ENCODE measurements at places on chromosomes 7 and 10.

DNA sequence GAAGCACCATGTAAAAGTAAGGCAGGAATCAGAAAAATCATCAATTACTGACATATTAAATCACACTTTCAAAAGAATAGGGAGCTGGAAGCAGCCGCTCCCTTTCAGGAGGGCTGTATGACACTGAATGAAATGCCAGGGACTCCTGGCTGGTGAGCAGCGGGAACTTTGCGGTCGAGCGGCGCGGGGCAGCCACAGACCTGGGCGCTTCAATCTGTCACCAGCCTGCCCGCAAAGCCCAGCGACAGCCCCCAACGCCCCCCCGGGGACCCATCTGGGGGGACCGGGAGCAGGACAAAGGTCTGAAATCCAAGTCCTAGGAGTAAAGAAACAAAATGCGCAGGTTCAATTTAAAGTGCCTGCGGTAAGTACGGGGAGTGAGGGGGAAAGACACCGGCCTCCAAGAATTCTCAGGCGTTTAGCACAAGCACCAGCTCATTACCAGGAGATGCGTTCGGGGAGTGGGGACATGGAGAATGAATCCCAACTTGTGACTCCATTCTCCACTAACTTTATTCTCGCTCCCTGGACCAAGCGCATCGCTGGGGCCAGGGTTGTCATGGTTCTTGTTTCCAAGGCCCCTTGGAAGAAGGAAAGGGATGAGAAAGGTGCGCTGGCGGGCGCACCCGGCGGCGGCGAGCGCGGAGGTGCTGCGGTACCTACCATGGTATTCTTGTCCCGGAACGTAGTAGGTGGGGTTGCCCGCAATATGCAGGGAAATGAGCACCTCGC is 824 bp downstream of the RELN start:
- peak; percentile 8 for DNase-seq

- peak; percentile 75 for DNase-seq
These were observed 166.3 kb downstream of the NEURL1 start for GRCh38 chr10:103659674-103660363.

DNA sequence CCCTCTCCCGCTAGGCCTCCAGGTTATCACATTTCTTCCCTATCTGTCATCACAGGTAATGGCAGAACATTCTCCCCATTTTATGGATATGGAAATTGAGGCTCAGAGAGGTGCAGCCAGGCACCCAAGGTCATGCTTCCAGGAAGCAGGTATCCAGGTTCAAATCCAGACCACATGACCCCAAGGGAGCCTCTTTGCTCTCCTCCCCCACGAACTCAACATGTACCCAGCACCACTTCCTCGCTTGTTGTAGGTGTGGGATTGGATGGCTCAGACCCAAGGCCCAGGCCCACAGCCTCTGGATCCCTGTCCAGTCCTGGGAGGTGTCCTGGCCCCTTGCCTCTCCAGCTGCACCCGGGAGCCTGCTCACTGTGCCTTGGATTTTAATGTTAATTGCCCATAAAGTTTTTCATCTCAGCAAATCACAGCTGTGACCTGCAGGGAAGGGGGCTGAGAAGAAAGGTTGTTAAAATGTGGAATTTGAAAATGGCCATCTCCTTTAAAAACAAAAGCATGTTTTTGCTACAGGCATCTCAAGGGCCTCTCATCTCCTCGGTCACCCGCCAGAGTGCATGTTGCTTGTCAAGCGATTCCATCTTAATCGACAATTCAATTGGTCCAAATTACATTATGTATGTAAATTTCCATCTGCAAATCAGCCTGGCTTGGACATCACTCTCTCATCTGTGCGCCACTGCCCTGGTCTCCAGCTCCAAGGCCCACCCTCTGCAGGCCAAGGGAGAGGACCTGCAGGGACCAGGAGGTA is 205.4 kb upstream of the ZMIZ1 start:
- DNase-seq = no peak

DNA sequence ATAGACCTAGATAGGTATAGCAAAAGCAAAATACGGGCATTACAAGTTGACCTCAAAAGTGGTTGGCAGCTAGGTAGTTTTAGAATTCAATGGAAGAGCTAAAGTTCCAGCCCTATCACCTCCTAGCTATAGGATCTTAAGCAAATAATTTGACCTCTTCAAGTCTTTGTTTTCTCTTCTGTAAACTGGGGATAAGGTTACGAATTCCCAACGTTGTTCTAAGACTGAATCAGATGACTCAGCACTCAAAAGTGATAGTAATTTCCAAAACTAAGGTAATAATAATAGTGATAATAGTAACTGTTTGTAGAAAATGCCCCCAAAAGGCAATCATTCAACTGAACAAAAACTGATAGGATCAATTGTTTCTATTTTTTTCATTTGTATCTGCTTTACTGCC is 445.2 kb downstream of the KCNMA1 start:
- DNase-seq = no peak

GRCh38 chr7:33776788-33777187 is 128.6 kb upstream of the BMPER start:
- DNase-seq = no peak

DNA sequence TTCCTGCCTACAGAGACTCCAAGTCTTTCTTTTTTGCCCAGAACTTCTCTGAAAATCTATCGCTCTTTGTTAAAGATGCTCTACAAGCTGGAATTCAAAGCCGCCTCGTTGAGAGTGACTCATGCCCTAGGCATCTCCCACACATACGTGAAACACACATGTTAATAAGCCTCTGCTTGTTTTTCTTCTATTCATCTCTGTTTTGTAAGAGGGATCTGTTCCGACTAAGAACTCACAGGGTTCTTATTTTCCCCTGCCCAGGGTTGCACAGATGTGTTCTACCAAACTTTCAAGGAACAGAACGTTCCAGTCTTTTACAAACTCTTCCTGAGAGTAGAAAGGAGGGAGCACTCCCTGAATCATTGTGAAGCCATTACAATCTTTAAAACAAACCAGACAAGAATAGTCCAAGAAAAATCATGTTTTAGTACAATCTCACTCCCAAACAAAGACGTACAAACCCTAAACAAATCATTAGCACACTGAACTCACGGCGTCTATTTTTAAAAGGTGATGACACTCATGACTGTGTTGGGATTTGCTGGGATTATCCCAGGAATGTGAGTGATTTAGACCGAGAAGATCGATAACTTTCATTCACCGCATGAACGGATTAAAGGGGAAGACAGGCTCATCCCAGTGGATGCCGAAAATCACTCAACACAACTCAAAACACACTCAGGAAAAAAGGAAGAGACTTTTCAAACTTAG is 55.3 kb upstream of the INPP5A start:
- peak; percentile 44 for DNase-seq

DNA sequence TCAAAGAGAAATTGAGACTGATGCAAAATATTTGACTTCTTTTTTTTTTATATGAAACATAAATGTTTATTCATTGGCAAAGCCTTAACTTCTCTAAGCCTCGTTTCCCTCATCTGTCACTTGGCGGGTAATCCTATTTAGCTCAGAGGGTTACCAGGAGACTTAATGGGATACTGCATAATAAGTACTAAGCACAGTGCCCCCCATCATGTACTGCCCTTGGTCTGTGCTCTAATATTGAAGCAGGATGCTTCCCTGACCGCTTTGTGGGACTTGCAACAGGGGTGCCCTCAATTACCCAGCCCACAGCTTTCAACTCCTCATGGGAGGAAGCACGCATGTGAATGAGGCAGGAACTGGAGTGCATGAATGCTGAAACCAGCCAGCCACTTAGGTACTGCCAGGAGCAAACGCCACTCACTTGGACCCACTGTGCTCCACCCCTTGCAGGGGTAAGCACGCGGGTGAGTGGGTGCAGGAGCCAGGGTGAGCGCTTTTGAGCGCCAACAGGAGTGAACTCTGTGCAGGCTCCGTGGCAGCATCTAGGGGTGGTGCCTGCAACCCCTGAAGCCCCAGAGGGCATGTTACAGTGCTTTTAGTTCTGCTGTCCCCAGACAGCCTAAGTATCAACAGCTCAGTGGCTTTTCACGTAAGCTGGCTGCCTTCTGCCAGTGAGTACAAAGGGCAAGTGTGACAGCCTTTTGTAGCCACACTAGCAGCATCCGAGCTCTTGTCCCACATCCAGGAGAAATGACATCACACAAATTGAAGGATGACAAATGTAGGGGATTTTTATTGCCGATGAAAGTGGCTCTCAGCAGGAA is 209.8 kb upstream of the C7orf33 start:
- DNase-seq = peak; percentile 4

GRCh38 chr10:51029172-51029641 is 45.1 kb upstream of the PRKG1 start:
- no peak for DNase-seq

DNA sequence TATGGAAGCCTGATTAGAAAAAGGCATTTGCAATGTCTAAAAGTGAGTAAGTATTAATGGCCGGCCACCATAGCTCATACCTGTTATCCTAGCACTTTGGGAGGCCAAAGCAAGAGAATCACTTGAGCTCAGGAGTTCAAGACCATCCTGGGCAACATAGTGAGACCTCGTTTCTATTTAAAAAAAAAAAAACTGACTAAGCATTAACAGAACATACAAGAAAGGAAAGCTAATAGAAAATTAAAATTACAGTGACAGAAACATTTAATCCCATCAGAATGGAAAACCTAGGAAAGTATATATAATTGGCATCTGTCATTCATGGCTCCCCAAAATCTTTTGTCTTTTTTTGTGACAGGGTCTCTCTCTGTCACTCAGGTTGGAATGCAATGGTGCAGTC is 55.9 kb downstream of the AOC1 start:
- no peak for DNase-seq

DNA sequence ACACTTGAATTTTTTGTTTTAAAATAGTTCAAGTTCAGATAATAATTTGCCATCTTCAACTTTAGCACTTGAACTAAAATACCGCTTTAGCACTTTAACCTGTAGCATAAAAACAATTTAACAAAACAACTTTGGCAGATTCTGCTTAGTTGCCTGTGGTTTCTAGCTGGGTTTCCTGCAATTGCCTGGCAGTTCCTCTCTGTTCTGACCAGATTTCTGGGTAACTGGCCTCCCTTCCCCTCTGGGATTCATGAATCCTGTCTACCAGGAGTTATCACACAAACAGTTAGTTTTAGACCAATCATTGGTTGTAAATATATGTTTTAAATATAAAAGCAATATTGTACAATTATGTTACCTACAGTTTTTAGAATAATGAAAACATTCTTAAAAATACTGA is 89.8 kb upstream of the HDAC9 start:
- no peak for DNase-seq

DNA sequence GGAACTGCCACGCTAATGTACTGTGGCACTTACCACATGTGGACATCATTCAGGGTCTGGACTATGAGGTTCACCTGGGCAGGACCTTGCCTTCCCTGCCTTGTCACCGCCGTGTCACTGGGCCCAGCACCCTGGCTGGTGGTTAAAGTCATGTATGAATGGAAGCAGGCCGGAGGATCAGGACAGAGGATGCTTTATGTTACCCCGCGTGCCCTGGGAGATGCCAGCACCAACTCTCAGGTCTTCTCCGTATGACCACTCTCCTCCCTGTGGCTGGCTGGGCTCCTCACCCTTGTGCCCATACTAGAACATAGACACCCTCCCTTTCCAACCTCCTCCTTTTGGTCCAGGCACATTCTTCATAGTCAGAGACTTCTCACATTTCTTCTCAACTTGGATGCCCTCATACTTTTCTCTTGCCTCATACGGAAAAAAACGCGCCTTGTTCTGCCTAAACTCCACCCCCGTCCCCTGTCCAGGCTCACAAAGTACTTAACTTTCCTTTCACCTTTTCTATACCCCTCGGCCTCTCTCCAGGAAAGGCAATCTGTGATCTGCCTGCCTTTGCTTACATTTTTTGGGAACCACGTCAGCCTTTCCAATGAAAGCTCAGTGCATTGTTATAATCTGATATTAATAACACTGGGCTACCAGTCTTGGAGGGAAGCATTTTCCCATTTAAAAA is 240.0 kb downstream of the TEX36 start:
- no peak for DNase-seq

DNA sequence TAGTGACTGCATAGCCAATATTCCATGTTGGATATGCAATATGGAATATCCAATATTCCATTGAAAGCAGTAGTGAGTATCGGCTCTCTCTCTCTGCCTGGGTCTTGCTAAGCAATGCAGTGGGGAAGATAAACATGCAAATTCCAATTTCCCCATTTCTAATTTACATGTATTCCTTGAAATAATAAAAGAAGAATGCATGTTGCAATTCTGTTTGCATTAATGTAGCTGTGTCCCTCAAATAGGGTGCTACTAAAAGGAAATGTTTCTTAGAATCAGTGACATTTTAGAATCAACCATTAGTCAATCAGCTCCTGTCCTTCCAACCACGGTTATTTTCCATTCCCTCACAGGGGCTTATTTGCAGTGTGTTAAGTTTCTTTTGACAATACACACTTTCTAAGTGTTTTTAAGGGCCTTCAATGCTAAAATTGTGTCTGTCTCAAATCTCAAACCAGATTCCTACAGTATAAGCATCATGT is 46.7 kb downstream of the AFAP1L2 start:
- DNase-seq = no peak

GRCh38 chr7:30912986-30913811 is 1.5 kb downstream of the AQP1 start:
- no peak for DNase-seq

DNA sequence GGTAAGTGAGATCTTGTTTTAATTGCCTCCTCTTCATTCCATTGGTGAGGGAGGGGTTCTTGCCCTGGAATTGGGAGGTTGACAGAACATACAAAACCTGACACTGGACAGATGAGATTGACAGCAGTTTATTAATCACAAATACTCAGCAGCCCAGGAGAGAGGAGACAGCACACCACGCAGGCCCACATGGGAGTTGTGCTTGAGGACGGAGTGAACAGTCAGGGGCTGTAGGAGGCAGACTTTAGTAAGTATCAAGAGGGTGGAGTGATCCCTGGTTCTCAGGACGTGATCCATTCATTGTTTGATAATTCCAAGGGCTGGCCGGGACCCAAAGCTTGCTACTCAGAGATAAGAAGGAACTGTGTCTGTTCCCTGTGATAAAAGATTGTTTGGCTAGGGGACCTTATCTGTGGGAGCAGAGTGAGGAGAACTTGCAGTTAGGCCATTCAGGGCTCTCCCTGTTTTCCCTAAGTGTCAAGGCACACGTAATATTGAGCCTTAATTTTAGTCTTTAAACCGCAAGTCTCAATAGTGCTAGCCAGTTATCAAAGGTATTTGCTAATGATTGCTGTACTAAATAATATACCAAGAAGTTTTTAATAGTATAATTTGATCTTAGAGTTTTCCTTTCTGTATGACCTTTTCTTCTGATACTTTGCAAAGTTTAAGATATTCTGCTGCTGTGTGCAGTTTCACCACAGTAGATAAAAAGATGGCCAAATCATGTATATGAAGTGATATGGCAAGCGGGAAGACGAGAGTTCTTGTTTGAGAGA is 14.5 kb downstream of the CAPZA2 start:
- DNase-seq = no peak

DNA sequence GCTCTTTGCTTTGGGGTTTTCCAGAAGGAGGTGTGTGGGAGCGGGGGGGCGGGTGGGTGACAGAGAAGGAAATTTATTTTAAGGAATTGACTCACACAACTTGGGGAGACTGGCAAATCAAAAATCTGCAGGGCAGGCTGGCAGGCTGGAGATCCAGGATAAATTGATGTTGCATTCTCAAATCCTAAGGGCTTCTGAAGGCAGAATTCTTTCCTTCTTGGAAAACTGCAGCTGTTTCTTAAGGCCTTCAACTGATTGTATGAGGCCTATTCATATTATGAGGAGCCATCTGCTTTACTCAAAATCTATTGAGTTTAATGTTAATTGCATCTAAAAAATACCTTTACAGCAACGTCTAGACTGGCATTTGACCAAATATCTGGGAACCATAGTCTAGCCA is 1528.8 kb upstream of the LRRTM3 start:
- no peak for DNase-seq
